Osteocyte (in vitro differentiated cells): ENCODE measurements at places on chromosomes 7 and 10.

- DNase-seq: no peak
Observed at GRCh38 chr10:122485670-122486069, 24.3 kb downstream of the HTRA1 start.

DNA sequence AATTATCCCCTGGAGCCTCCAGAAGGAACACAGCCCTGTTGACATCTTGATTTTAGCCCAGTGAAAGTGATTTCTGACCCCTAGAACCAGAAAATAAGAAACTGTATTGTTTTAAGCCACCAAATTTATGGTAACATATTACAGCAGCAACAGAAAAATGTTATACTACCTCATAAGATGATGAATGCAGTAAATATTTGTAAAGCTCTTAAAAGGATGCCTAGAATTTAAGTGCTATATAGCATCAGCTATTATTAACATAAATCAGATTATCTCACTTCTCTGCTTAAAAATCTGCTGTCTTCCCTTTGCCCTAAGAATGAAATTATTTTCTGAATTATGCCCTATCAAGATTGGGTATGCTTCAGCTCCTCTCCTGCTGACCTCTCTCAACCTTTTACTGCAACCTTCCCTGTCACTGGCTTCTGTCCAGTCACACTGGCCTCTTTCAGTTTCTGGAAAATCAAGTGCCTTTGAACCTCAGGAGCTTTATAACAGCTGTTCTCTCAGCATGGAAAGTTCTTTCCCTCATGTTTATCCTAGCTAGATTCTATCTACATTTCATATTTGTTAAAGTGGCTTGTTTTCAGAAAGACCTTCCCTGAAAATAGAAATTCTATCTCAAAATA is 78.9 kb downstream of the GPR37 start:
- no peak for DNase-seq

DNA sequence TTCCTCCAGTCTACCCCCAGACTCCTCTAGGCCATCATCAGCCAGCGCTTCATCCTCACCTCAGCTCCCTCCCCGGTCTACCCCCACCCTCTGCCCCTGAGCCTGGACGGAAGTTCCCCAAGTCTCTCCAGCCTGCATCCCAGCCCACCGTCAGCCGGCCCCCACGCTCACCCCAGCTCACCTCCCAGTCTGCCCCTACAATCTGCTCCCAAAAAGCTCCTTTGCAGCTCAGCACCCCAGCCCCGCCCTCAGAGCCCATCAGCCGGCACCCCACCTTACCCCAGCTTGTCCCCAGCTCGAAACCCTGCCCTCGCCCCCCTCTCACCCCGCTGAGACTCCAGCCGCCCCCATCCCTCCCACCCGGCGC is 322 bp upstream of the RAMP3 start:
- no peak for DNase-seq

DNA sequence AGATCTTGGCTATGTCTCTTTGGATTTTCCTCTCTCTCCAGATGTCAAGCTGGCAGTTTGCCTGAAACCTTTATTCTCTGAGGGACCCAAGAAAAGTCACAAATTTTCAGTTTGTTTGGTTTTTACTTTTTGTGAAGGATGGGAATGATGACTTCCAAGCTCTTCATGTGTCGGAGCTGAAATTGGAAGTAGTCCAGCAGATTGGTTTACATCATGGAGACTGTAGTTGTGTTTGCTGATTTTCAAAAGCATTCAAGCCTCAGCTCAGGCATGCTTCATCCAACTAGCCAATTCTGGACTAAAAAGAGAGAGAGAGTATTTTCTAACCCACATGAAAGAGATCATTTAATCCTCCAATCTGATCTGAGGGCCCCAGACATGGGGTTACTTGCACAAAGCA is 326.2 kb upstream of the AUTS2 start:
- no peak for DNase-seq

DNA sequence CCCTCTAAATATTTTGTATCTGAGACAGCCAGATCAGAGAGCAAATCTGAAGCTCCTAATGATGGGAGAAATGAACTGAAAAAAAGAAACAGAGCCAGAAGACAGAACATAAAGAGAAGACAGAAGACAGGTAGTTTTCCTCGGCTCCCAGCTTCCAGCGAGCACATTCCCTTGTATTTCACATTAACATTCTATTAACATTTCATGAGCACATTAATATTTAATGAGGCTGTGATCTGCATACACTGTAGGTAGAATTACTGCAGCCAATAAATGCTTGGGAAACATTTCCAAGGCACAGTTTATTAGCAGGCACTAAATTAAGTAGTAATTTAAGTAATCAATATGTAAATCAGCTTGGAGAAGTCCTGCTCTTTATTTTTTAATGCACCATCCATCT is 349.9 kb downstream of the ELMO1 start:
- no peak for DNase-seq

DNA sequence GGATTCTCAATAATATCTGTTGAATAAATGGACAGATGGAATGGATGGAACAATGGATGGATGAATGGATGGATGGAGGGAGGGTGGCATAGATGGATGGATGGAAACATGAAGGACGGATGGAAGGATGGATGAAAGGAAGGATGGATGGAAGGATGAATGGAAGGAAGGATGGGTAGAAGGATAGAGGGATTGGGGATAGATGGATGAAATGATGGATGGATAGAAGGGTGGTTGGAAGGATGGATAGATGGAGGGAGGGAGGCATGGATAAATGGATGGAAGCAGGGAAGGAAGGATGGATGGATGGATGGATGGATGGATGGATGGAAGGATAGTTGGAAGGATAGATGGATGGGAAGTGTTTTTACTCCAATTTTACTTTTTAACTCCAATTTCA is 35.4 kb downstream of the AKR1B15 start:
- no peak for DNase-seq
